ENCODE measurements at places on chromosomes 3 and 15.

GRCh38 chr15:99981839-99982658 lies 248.8 kb upstream of the LYSMD4 start:
- DNase-seq: no peak

DNA sequence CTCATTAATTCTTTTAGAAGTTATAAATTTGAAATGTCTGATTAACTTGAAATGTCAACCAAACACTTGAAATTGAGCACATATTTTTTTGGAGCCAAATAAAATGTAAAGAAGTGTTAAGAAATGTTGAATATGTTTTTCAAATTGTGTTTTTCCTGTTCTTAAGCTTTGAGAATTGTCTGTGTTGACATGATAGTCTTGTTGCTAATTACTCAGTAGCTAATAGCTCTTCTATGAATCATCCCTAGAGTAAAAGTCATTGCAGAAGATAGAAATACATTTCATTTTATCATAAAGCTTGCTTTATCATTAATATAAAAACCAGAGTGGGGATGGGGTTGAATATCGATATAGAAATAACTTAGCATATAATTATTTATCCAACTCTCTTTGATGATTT lies 41.9 kb upstream of the ABHD10 start:
- no peak for DNase-seq

GRCh38 chr15:90086868-90087268 lies 15.4 kb downstream of the IDH2 start:
- DNase-seq: no peak

DNA sequence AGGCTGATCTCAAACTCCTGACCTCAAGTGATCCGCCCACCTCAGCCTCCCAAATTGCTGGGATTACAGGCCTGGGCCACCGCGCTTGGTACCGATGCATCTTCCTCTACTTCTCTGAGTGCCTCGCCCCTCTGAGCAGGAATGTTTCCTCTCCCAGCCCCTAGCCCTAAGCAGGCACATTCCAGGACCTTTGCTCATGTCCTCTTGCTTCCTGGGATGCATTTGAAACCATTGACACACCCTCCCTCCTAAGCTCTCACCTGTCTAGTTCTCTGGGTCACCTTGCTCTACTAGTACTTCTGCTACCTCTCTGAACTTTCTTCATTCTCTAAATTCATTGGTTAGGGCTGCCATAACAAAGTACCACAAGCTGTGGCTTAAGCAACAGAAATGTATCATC lies 17.9 kb upstream of the UACA start:
- DNase-seq: no peak

- no peak for DNase-seq
Measured at GRCh38 chr15:70198441-70199123, 100.9 kb upstream of the TLE3 start.

GRCh38 chr15:80457896-80458295 lies 53.7 kb downstream of the ARNT2 start:
- no peak for DNase-seq

DNA sequence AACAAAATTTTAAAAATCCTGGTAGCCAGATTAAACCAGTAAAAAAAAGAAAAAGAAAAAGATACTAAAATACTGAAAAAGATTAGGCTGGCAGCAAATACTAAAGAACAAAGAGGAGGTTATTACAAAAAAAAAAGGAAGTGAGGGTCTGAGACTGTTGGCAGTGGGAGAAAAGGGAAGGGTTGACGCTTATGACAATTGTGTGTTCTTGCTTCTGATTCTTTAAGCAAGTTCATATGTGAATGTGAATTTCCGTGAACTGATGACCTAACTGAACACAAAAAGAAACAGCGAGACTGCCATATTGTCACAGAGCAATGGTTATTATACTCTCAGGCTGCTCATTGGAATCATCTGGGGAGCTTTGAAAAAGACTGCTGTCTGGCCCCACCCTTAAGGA lies 56.5 kb downstream of the ATP13A4 start:
- DNase-seq: no peak

DNA sequence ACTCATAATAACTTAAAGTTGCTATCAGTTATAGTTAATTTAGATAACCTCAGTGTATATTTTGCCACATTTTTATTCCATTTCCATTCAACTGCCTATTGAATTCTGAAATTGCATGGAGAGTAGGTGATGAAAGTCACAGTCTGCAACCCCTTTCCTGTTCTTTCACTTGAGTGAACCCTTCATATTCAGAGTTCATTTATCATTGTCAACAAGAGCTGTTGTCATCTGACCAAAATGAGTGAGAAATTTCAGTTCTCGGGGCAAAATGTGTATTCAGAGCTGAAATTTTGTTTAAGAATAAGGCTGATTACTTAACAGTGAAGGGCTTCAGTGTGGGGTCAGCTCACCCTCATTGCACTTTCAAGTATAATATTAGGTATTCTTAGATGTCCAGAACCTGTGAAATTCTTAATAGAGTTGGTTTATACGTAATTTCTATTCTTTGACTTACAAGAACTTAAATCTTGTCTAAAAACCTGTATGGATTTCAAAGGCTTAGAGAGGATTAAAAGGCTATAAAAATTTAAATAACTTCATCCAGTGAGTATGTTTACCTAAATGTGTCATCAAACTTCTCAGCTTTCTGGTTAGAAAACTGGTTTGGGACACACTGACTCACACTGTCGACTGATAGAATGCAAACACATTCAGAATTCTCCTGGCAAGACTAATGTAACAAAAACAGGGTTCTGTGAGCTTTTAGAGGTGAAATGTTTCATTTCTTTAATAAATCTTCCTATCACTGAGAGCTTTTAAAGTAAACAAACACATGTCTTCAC lies 92.2 kb downstream of the CMSS1 start:
- DNase-seq: no peak

GRCh38 chr3:47296562-47297302 lies 14.0 kb downstream of the KLHL18 start:
- DNase-seq: no peak

GRCh38 chr15:62392376-62392775 lies 227.3 kb upstream of the C2CD4B start:
- no peak for DNase-seq

DNA sequence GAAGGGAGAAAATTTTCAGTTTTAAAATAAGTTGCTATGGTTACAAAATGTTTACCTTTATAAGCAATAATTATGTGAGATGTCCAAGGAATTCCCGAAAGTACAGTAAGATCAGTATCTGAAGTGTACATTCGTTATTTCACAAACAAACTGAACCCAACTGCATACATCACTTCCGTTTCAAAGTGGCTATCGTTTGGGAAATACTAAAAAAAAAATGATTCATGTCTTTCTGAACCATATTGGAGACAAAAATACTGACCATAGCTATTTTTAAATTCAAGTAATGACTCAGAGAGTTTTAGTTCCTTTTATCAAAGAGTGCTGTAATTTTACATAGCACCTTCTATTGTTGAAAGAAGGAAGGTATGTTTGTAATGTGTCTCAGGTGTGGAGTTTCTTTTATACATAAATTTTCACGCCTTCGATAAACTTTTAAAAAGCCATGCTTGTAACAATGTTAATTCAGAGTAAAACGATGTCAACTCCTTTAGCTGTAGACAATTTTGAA lies 8.0 kb upstream of the ANKRD28 start:
- no peak for DNase-seq

DNA sequence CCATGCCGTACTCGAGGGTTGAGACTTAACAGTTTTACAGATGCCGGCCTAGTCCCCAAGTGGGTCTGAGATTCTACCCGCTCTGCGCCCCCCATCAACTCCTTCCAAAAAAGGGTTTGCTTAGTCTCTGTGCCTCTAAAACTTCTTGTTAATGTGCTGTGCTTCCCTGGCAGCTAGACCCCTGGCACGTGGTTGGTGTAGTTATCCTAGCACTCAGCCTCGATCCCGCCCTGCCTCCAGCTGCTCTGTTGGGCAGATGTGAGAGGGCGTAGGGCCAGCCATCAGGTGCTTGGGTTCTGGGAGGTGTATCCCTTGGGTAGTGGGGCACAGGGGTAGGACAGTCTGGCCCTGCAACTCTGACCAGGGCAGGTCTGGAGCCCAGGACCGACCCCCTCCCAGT lies 79.5 kb downstream of the FBLN2 start:
- DNase-seq: no peak

GRCh38 chr15:40696228-40696627 lies 1.3 kb downstream of the RAD51 start:
- DNase-seq: no peak

DNA sequence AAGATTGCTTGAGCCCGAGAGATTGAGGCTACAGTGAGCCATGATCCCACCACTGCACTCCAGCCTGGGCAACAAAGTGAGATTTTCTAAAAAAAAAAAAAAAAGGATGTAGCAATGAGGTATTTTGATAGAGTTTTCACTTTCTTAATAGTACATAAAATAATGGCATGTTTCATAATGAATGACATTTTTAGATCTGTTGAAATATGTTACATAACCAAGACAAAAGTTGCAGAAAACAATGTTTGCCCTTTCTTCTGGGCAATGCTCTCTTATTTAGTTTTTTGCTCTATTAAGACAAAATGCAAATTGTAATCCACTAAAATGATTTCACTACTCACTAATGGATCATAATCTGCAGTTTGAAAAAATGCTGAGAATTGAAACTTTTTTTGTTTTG lies 4.4 kb upstream of the MAPK6 start:
- no peak for DNase-seq

- no peak for DNase-seq
Measured at GRCh38 chr15:98728811-98729160, 80.4 kb downstream of the IGF1R start.

- DNase-seq: no peak
Measured at GRCh38 chr3:123075359-123075758, 8.5 kb downstream of the PDIA5 start.

- no peak for DNase-seq
Measured at GRCh38 chr3:152613851-152614250, 221.1 kb upstream of the P2RY1 start.

- no peak for DNase-seq
Measured at GRCh38 chr3:159751752-159752151, 236.9 kb upstream of the IL12A start.

DNA sequence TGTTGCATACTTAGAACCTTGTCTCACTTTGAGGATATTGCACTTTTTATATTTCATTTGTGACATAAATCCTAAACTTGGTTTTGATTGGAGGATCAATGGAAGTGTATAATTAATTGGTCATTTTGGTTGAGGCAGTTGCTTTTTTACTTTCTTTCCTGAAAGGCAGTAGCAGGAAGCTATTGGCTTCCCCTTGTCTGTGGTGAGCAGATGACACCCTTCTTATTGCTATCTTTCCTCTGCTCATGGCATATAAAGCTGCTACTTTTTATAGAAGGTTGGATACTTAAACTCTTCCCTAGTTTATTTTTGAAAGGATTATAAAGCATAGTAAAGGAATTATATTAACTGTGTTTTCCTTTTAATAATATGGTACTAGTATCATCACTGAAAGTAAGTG lies 28.6 kb downstream of the FAM98B start:
- no peak for DNase-seq

DNA sequence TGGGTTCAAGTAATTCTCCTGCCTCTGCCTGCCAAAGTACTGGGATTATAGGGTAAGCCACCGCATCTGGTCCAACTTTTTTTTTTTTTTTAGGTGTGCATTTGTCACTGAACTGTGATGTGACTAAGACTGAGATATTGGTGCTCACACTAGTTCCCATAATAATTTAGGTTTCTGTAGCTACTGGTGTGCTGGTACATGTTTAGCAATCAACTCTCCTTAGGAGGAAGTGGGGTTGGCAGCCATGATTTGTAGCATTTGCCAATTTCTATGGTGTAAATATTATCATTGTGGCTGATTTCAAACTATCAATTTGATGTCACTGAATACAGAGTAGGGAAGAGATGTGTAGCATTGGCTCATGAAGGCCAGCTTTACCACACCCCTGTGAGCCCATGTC lies 372.7 kb downstream of the EDEM1 start:
- no peak for DNase-seq

DNA sequence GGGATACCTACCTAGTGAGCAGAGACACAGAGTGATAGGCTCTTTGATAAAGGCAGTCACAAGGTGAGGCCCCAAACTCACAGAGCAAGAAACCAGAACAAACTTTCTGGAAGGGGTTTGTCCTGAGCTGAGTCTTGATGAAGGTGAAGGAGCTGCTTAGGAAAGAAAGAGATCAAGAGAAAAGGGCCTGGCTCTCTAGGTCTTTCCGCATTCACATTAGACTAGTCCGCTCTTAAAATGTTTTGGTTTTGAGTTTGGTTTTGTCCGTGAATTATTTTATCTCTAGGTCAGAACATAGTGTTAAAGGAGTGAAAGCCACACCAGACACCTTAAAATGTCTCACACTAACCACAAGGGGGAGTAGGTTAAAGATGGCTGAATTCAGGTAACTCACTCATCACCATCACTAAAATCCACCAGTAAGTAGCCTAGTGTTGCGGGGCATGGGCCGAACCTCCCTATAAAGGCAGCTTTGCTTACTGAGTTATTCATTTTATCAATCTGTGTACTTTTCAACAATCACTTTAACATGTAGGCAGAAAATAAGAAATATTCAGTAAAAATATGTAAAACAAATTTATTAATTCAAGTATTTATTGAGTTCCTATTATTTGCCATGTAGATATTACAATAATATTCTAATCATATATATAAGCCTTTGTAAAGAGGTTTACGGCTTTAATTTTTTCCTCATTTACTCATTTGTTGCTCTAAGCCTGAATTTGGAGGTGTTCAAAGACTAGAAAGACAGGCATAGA lies 121.5 kb upstream of the TSC22D2 start:
- DNase-seq: no peak

DNA sequence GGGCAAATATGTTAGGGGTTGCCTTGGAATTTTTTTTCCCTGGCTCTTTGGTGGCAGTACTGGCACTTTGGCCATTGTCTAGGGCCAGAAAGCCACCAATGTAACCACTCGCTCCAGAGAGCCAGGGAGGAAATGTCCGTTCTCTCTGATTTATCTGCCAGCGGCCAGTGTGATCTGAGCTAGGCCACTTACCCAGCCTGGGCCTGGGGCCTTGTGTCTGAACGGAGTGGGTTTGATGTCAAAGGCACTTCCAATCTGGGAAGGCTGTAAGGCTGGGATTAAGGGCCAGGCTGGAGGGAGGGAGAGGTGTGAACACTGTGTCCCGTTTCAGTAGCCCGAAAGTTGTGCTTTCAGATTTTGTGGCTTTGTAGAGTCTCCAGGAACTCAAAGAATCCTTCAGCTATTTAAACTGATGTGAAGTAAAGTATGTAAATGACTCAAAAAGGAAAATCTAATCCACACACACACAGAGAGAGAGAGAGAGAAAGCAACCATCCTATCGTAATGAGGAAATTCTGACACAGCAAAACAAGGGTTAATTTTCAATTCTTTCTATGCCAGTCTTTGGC lies 271.0 kb downstream of the PDZRN3 start:
- no peak for DNase-seq

GRCh38 chr3:142844339-142844977 lies 44.4 kb downstream of the PCOLCE2 start:
- no peak for DNase-seq

DNA sequence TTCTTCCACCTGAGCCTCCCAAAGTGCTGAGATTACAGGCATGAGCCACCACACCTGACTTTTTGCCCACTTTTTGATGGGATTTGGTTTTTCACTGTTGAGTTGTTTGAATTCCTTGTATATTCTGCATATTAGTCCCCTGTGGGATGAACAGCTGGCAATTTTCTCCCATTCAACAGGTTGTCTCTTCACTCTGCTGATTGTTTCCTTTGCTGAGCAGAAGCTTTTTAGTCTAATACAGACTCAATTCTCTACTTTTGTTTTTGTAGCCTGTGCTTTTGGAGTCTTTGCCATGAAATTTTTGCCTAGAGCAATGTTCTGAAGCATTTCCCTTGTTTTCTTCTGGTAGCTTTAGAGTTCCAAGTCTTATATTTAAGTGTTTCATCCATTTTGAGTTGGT lies 62.7 kb upstream of the MFGE8 start:
- DNase-seq: no peak

Data from stimulated activated CD4-positive, alpha-beta T cell treated with anti-CD3 and anti-CD28 coated beads, TNF-alpha, amount 100 ng/mL, for 48 hours (primary cell).